Activated CD4-positive, alpha-beta T cell treated with anti-CD3 and anti-CD28 coated beads, Interleukin-2, amount 10 ng/mL, durations not matched to agents 24 days and 14 days (primary cell): ENCODE measurements at places on chromosomes 6 and 20. TPM values are rescaled to one million over a fixed set of nuclear protein-coding genes. Genes with fewer than 3 reads are reported as not detected.

- peak overlapping the region; percentile 73 for H3K27ac ChIP-seq
- H3K4me3 ChIP-seq: peak overlapping the region; percentile 7
- peaks cover 63% of the 10 kb centered on the region for H3K4me1 ChIP-seq
- H3K36me3 ChIP-seq: peaks cover 48% of the 10 kb centered on the region
- no peak for DNase-seq
Measured at GRCh38 chr6:11368760-11369159, 136.3 kb upstream of the NEDD9 start.

GRCh38 chr20:57743450-57744095, 33.8 kb upstream of the PMEPA1 start:
- no peak for DNase-seq
- peaks cover 27% of the 10 kb centered on the region for H3K27me3 ChIP-seq
- no peak overlapping the region for H3K27ac ChIP-seq
- H3K4me3 ChIP-seq: no peak overlapping the region
- peaks cover 2% of the 10 kb centered on the region for H3K4me1 ChIP-seq

DNA sequence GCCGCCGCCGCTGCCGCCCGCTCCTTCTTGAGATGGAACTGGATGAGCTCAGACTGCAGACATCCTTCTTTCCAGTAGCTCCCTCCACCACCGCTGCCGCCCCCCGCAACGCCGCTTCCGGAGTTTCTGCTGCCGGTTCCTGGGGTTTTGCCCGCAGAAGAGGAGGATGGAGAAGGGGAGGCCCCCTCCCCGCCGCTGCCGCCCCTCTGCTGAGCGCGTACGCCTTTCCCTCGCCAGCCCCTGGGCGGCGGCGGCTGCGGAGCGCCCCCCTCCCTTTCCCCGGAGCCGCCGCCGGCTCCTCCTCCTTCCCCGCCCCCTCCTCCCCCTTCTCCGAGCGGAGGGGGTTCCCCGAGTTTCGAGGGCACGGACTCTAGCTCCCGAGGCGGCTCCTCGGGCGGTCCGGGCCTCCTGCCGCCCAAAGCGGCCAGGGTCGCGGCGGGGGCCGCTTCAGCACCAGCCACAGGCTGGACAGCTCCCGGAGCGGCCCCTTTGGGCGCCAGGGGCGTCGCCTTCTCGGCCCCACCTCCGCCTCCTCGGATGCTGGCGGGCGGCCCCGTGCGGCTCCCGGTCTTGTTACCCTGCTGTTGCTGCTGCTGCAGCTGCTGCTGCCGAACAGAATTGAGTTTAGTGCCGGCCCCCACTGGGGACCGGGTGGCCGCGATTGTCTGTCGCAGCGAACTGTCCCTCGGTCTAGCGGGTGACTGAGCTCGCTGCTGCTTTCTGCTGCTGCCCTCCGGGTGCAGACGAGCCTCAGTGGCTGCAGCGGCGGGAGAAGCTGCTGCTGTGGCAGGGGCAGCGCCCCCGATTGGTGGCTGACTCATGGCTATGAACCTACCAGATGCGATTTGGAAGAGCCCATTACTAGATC, 3.1 kb downstream of the MTCL3 start:
- DNase-seq: peak; percentile 93
- peak overlapping the region; percentile 85 for H3K4me3 ChIP-seq
- peaks cover 19% of the 10 kb centered on the region for H3K27me3 ChIP-seq
- peak overlapping the region; percentile 89 for H3K27ac ChIP-seq
- peaks cover 34% of the 10 kb centered on the region for H3K4me1 ChIP-seq

CD24 gene
- total RNA-seq: 0.49 and 0.64 TPM in 2 replicates

MYH7B gene
- 0.19 and 0.52 TPM in 2 replicates for total RNA-seq
